ENCODE measurements at places on chromosomes 12 and 14.

DNA sequence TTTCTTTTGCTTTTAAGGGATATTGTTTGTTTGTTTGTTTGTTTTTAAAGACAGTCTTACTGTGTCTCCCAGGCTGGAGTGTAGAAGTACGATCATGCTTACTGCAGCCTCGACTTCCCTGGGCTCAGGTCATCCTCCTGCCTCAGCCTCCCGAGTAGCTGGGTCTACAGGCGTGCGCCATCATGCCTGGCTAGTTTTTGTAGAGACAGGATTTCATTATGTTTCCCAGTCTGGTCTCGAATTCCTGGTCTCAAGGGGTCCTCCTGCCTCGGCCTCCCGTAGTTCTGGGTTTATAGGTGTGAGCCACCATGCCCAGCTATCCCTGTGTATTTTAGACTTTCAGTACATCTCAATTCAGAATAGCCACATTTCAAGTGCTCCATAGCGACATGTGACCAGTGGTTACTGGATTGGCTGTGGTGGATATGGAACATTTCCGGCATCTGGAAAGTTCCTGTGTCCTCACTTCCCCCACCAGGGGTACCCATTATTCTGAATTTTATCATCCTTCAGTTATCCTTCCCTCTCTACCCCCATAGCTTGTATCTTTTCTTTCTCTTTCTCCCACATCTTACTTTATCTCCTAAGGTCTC lies 61.1 kb downstream of the HRK start:
- no peak for DNase-seq

DNA sequence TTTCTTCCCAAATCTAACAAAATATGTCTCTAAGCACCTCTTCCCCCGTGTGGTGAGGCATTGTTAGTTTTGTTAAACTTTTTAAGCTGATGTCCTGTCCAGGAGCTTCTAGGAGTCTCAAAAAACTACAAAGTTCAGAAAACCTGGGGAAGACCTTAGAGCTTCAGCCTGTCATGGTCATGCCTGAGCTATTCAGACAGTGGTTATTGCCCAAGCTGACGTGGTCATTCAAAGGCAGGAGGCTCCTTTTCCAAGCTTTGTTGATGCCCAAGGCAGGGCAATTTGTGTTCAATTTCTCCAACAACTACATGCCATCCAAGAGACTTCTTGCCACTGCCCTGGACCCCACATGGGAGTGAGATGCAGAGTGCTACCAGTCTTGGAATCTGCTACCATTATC lies 5.8 kb upstream of the LYZ start:
- DNase-seq, result no peak

DNA sequence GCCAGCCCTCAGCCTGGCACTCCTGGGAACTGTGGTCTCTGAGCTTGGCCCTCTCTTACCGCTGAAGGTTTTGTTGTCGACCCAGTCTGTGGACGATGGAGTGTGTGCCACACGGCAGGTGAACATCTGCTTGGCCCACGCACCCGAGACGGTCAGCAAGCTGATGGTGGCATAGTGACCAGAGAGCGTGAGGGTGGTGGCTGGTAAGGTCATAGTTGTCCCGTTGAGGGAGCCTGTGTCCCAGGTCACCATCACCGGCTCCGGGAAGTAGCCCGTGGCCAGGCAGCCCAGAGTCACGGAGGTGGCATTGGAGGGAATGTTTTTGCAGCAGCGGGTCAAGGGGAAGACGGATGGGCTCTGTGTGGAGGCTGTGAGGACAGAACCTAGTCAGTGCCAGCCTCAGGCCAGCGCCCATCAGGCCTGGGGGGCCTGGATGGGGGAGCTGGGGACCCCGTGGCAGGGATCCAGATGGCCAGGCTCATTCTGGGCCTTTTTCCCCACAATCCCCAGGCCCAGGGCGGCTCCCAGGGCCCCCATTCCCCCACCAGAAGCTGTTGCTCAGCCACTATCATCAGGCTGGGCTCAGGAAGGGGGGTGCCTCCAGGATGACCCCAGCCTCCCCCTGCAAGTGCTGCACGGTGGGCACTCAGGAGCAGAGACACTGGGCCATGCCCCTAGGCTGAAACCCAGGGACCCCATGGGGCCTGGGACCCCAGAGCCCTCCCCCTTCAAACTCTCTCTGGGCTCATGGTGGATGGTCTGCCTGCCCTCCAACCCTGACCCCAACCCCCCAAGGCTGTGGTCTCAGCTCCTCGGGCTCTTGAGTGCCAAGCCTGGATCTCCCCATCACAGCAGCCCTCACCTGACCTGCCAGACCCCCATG lies 75.2 kb downstream of the TMEM121 start:
- no peak for DNase-seq

DNA sequence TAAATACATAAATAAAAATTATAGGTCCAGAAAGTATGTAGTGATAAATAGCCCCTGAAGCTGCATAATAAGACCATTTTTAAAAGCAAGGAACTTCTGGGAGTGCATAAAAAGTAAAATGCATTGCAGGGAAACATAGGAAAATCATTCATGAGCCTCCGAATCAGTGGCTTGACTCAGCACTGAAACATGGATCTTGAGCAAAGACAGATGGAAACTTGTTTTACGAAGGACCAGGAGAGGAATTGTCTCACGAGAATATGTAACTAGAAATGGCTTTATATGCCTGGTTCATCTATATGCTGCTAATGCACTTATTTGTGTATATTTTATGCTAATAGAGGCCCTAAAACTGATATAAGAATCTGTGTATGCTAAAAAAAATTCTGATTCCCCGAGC lies 14.7 kb downstream of the TMEM30B start:
- no peak for DNase-seq

GRCh38 chr12:22014783-22015144 lies 31.3 kb upstream of the CMAS start:
- no peak for DNase-seq

DNA sequence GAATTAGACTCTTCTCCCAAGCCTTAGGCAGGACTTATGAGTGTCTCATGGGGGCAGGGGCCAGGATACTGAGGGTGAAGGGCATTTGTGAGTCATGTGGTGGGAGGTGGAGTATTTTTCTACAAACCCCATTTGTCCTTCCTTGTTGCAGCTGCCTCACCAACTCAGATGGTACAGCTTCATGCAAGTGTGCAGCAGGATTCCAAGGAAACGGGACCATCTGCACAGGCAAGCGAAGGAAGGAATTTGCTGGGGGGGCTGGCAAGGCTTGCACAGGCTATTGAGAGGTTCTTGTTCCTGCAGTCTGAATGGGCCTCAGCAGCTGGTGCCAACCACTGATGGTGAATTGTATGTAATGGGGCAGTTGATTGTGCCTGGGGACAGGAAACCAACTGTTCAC lies 125.1 kb downstream of the STAB2 start:
- no peak for DNase-seq

- DNase-seq, result peak; percentile 70
Observed at GRCh38 chr12:113424915-113425823, 3.0 kb downstream of the SDSL start.

GRCh38 chr12:106126441-106127337 lies 12.1 kb downstream of the NUAK1 start:
- no peak for DNase-seq

DNA sequence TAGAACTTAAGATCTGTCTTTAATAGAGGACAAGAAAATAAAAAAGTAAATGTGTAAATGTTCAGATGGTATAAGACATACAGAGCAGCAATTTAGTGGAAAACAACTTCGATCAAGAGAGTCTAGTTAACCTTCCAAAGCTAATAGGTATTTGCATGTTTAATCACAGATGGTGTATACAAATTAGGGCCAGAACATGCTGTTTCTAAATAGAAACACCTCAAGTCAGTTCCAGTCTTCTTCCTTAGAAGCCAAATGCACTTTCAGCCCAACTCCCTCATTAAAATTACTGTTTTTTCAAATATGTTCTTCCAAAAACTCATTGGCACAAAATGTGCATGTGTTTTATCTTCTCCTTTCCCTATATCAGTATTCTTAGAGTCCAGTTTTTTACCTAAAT lies 604.4 kb downstream of the SLC6A15 start:
- no peak for DNase-seq

- no peak for DNase-seq
Observed at GRCh38 chr12:66596199-66596598, 82.7 kb downstream of the GRIP1 start.

DNA sequence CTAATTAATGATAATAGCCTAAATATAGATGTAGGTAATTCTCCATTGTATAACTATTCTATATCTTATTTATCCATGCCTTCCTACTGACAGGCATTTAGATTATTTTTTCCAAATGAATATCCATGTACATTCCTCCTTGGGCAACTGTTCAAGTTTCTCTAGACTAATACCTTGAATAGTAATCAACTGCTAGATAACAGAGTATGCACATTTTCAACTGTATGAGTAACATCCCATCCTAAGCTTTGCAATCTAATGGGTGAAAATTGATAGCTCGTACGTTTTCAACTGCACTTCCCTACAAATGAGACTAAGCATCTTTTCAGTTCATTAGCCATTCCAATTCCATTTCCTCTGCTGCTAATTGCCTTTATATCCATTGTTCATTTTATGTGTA lies 37.0 kb downstream of the YAF2 start:
- DNase-seq, result no peak

GRCh38 chr14:29126361-29126760 lies 359.8 kb downstream of the FOXG1 start:
- no peak for DNase-seq

DNA sequence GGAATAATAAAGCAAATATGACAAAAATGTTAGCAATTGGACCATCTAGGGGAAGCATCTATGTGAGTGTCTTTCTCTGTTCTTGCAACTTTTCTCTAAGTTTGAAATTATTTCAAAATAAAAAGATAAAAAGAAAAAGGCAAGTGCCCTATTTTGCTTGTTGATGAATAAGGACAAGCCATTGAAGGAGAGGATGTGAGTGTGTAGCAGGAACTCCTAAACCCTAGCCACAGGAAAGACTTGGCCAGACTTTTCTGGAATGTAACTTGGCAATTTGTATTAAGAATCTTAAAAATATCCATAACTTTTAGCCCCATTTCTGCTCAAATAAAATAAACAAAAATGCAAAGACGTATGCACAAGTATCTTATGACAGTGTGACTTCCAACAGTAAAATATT lies 279.4 kb downstream of the CACNA1C start:
- DNase-seq, result no peak

- no peak for DNase-seq
Observed at GRCh38 chr14:24576771-24577170, 721 bp upstream of the CTSG start.

- DNase-seq, result no peak
Observed at GRCh38 chr14:35286003-35286600, 6.1 kb upstream of the PSMA6 start.
